Left renal pelvis (tissue), 4 donors: ENCODE measurements at places on chromosomes 7 and 10.

GRCh38 chr7:104327938-104328295 is 486 bp upstream of the LHFPL3 start:
- no peak for DNase-seq

- DNase-seq: no peak
These were observed 104.7 kb upstream of the IL6 start for GRCh38 chr7:22622116-22622785.

DNA sequence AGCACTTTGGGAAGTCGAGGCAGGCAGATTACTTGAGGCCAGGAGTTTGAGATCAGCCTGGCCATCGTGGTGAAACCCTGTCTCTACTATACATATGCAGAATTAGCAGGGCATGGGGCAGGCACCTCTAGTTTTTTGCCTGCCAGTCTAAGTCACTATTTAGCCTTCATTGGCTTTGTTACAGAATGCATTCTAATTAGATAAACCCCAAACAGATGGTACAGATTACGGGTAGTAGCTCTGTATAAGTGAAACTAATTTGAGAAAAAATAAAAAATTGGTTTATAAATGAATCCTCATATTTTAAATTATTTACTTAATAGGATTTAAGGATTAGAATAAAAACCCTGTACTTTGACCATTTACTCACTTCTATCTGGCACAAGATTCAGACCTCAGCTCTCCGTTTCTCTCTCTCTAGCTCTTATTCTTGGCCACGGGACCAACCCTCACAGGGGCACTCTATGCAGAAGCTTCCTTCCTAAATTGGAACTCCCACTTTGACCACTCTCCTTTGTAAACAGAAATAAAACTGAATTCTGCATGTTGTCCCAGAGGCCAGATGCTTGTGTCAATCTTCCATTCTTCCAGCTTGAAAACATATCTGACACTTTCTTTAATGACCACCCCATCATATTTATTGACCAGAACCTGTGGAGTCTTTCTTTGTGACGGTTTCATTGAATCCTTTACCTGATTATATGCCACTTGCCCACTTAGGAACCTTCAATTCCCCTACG is 26.8 kb downstream of the BET1 start:
- no peak for DNase-seq

DNA sequence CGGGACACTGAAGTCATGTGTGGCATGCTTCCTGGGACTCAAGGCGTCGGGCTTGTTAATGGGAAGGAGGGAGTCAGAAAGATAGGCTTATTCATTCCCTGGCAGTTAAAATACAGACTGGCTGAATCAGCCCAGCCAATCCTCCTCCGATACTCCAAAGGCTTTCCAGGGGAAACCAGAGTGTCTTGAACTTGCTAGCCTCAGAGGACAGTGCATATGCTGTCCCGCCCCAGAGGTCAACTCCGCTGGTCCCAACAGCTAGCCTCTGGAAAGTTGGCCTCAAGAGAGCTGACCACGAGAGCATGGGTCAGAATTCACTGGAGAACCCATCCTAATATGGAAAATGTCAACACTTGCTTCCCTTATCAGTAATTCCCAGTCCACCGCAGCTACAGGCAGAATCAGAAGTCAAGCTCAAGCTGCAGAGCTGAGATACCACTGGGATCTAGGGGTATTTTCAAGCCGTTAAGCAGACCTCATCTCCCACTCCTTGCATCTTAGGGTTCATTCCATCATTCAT is 43.0 kb downstream of the ELMO1 start:
- DNase-seq: no peak

DNA sequence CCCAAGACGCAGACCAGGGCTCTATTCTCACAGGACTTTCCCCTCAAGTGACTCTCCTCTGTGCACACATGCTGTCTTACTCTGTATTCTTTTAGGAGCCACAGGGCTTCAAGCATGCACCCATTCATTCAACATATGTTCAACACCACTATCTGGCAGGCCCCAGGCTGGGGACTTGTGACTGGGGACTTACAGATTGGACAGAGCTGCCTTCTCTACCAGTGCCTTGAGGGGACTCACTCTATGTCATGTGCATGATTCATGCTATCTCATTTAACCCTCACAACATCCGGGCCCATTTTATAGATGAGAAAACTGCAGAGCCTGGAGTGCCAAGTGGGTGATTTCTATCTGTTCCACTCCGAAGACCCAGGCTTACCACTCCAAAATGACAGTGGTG is 34.3 kb downstream of the MYL10 start:
- DNase-seq: no peak

GRCh38 chr7:46557295-46557711 is 636.2 kb upstream of the IGFBP3 start:
- DNase-seq: peak; percentile 43

DNA sequence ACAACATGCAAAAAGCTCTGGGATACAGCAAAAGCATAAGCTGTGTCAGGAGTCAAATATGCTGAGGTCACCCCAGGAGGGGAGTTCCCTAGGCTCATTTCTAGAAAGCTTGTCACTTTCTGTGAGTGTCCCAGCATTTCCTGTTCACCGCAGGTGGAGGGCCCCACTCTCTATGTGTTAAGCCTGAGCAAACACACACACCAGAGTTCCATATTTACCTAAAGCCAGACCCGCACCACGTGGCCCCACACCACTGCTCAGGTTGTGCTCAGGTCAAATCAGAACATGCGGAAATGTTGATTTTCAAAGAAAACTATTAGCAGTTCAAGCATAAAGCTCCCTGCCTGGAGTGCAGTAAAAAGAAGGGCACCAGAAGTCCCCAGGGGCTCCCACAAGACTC is 259.6 kb upstream of the PPP2R2D start:
- DNase-seq: no peak

GRCh38 chr10:27819781-27820531 is 74.3 kb upstream of the MKX start:
- DNase-seq: no peak

- peak; percentile 32 for DNase-seq
These were observed 63.4 kb downstream of the HPSE2 start for GRCh38 chr10:99172128-99172738.

GRCh38 chr7:73394422-73394821 is 39.2 kb upstream of the FZD9 start:
- no peak for DNase-seq

- DNase-seq: no peak
These were observed 22.1 kb upstream of the SLIT1 start for GRCh38 chr10:97207756-97208346.
